ENCODE measurements at places on chromosomes 2 and 18.

DNA sequence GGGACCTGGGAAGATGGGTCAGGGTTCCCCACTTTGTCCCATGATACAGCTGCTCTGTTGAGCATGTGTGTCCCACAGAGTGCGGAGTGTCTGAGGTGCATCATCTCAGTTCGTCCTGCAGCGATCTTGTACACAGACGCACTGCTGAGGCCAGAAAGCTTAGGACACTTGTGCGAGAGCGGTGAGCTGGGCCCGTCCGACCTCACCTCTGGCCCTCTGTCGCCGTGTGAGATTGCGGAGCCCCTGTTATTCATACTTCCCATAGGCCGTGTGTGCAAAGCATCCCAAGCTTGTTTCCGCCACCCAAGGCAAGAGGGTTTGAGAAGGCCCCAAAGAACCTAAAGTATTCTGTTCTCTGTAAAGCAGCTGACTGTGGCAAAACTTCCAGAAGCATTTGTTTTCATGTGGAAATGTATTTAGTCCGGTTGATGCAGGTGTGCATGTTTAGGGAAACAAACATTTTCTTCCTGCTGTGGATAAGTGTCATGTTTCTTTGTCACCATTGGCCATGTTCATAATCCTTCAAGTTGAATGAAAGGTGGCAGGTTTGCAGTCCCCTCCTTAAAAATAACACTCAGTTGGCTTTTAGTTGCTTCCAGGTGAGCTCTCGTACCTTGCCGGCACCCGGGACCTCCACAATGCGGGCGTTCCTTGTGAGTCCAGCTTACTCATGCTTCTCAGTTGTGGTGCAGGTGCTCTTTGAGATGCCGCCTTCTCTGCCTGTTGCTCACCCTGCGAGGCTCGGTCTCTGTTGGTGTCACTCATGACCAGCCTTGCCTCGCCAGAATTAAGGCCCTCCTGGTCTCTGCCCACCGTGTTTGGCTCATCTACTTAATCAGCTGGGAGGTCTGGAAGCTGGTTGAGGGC lies 5.3 kb downstream of the AGAP1 start:
- DNase-seq: no peak

GRCh38 chr2:130787841-130788240 lies 32.5 kb downstream of the AMER3 start:
- DNase-seq: no peak

GRCh38 chr18:79203017-79203605 lies 133.9 kb downstream of the ATP9B start:
- DNase-seq: peak; percentile 17

GRCh38 chr18:52822160-52822559 lies 482.2 kb downstream of the DCC start:
- DNase-seq: no peak

DNA sequence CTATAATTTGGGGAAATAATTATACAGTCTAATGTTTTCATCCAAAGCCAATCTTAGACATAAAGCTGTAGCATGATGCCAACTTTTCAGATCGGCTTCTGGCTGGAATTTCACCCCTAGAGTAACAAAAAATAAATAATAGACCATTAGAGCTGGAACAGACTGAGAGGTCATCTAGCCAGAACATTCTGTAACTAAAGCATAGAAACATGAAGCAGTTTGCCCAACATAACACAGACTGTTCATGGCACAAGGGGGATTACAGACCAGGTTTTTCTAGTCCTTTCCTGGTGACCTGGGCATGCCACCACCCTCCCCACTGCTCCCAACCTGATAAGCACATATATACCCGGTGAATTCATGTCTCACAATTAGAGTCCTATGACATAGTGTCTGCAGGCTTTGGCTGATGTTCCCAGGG lies 116.4 kb upstream of the PPP1CB start:
- DNase-seq: peak; percentile 76

- DNase-seq: peak; percentile 93
Observed at GRCh38 chr18:79361766-79362522, 33.8 kb upstream of the NFATC1 start.

GRCh38 chr18:8333961-8334360 lies 275.3 kb upstream of the RAB12 start:
- no peak for DNase-seq

DNA sequence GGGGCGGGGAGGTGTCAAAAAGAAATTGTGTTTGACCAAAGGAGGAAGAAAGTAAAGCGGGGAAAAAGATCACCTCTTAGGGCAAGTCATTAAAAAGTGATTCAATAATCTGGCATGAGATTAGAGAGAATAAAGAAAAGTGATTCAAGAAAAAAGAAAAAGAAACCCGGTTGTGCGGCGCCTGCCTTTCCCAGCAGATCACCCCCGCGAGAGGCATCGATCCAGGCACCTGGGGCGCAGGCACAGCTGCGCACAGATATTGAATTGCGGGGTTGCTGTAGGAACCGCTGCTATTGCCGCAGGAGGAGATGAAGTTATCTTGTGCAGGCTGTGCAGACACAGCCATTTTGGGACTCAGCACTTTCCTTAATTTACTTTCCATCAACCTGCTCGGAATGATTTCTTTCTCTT lies 71.2 kb downstream of the PLB1 start:
- DNase-seq: peak; percentile 17

DNA sequence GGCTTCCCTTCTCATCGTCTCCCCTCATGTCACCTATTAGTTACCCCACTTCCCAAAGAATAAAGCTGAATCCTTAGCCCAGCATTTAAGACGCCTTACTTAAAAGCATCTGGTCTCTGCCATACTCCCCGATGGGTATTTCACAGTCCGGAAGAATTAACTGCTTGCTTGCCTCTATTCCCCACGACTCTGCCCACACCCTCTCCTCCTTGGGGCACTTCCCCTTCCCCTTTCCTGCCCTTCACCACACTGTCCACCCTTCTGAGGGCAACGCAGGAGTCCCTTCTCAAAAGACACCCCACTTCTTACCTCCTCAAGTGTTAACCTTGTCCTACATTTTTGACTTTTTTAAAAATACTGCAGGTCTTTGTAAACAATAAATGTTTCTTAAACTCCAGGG lies 60.1 kb upstream of the RMP24 start:
- DNase-seq: no peak

- DNase-seq: peak; percentile 40
Observed at GRCh38 chr2:128305555-128306080, 13.1 kb downstream of the HS6ST1 start.

DNA sequence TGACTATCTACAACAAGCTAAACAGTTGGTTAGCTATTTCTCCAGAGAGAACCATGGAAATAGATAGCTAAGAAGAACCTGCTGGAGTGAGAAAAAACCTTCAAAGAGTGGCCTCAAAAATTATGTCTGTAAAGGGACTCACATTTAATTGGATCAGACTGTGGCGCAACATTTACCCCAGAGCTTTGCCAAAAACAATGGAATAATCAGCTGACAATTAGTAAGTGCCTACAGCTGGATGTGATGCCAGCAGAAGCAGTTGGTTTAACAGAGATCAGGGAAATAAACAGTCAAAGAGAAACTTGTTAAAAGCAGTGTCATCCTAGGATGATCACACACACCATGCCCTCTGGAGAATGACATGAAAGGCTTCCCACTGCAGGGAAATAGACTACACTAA lies 310.7 kb downstream of the CLIP4 start:
- DNase-seq: no peak

GRCh38 chr18:28723506-28723905 lies 546.6 kb upstream of the CDH2 start:
- DNase-seq: no peak

DNA sequence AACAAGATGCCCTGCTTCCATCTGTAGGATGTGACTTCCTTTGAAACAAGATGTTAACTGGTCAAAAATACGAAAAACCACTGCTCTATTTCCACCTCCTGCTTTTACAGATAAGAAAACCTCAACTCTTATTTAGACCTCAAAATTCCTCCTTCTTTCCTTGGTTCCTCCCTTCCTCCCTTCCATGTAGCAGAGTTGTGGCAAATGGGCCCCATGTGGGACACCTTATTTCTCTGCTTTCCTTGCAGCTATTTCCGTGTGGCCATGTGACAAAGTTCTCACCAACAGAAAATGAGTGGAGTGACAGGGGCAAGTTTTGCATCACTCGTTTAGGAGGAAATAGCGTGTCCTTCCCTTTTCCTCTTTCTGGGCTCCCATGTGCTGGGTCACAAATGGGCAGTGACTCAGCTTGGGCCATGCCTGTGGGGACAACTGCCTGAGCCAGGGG lies 69.4 kb upstream of the SMAD2 start:
- no peak for DNase-seq

- DNase-seq: no peak
Observed at GRCh38 chr2:231622963-231623362, 30.3 kb downstream of the TEX44 start.

DNA sequence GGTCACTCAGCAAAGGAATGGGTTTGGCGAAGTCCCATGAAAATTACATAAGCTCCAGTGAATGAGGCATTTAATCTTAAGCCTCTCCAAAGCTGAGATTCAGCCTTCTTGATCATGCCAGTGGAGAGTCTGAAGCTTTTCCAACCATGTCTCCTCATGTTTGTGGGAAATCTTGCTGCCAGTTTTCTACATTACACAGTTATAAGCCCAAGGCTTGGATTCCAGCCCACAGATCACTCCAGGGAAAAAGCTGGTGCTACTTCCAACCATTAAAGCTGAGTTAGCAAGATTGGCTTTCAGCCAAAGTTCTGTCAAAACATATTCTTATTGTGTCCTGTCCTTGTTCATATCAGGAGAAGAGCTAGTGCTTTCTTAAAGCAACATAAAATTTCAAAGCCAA lies 293.8 kb downstream of the LRRTM4 start:
- DNase-seq: peak; percentile 14

DNA sequence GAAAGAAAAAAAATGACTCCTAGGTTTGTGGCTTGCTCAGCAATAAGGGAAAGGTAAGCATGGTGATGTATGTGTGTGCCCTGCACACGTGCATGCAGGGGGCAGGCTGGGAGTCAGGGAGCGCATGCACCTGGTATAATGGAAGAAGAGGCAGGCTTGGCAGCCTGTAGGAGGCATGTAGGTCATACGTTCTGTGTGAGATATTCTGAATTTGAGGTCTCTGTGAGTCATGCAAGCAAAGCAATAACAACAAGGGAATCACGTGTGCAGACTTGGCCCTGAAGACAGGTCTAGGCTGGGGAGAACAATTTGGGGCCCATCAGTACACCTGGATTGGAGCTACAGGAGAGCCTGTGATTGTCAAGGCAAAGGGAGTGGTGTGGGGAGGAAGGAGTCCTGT lies 94.5 kb upstream of the TTC39C start:
- peak; percentile 65 for DNase-seq

- DNase-seq: no peak
Observed at GRCh38 chr2:11915650-11916049, 169.2 kb downstream of the LPIN1 start.

- peak; percentile 86 for DNase-seq
Observed at GRCh38 chr2:38013158-38013752, 62.7 kb downstream of the CYP1B1 start.

- DNase-seq: no peak
Observed at GRCh38 chr18:27461957-27462356, 276.8 kb upstream of the CHST9 start.

All from iris pigment epithelial cell (primary cell).